ENCODE measurements at places on chromosomes 1 and 21.

GRCh38 chr1:178648151-178648550, 76.9 kb upstream of the RALGPS2 start:
- DNase-seq, result no peak

- DNase-seq, result no peak
Observed at GRCh38 chr1:228900886-228901392, 165.7 kb downstream of the RHOU start.

DNA sequence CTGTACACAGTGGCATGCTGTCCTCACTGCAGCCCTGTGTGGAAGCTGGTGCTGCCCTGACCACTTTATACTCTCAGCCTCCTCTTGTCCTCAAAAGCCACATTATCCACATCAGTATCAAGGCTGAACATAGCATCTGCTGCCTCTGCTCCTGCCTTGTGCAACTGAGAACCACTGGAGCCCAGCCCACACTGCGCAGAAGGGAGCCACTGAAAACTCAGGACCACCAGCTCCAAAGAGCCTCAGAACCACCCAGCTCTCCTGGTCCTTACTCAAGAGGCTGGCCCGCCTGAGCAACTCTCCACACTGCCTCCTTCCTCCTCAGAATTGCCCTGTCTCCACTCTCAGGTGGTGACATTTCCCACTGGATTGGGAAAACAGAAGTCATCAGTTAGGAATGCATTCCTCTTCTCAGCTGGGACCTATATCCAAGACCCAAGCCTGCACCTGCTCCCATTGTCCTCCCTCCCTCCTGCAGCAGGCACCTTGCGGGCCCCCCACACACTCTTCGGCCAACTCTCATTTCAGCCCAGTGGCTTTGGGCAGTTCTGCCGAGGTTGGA, 7.0 kb upstream of the KISS1 start:
- DNase-seq, result no peak

DNA sequence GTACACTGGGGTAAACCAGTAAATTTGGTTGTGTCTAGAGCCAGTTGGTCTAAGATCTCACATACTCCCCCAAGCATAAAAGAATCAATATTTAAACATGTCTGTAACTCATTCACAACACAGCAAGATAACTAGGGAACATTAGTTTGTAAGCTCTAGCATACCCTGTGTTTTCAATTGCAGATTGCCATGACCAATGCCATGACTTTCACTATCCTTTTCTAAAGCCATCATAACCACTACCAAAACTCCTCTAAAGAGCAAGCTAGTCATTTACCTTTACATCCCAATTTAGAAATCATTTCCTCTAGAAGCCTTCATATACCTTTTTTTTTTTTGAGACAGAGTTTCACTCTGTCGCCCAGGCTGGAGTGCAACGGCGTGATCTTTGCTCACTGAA, 56.5 kb upstream of the PLA2G4A start:
- DNase-seq, result no peak

GRCh38 chr1:24873148-24873547, 56.9 kb downstream of the RUNX3 start:
- DNase-seq, result no peak

GRCh38 chr21:17578162-17578561, 34.5 kb downstream of the BTG3 start:
- no peak for DNase-seq

DNA sequence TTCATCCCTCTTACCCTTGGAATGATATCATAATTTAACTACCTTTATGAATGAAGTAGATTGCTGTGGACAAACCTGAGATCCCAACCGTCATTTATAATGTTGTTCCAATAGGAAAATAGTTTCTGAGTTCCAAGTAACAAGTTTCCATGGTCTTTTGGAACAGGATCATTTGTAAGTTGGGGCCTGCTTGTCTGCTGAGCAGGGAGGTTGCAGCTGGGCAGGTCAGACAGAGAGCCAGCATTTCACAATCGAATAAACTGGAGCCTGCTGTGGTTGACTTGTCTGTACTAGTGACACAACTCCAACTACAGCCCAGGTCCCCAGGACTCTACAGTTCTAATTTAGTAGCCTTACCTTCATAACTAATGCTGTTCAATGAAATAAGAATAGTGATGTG, 18.6 kb upstream of the RALGPS2 start:
- no peak for DNase-seq

DNA sequence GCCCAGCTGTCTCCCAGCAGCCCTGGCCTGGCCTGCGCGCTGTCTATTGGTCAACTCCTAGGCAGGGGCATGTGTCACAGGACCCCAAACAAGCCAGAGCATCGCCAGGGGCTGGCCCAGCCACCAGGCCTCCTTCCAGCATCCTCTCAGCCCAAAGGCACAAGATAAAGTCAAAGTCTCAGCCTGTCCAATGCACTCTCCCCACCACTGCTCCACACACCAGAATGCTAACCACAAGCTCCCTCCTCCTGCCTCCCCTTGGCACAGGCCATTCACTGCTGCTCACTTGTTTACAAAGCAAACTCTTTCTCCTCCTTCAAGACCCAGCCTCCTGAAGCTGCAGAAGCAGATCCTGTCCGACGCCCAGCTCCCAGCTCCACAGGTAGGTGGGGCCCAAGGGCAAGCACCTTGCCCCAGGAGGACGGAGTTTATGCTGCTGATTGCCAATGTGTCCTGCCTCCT, 133.4 kb downstream of the DMRTB1 start:
- no peak for DNase-seq

DNA sequence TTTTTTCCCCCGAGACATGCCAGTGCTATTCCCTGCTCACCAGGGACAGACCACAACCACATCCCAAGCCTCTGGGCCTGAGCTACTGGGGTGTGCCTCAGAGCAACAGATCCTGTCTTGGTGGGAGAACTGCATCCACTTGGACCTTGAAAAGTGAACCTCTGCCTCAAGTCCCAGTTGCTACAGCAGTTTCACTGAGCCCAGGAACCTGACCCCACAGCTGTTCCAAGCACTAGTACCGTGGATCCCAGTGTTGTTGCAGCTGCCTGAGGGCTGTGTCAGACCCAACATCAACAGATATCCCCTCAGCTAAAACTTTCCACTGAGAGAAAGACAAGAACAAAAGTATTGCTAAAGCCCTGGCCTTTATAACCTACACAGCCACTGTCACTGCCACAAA, 373.0 kb downstream of the PLPP3 start:
- DNase-seq, result no peak

GRCh38 chr1:1162597-1163537, 10.8 kb upstream of the TTLL10 start:
- peak; percentile 89 for DNase-seq

DNA sequence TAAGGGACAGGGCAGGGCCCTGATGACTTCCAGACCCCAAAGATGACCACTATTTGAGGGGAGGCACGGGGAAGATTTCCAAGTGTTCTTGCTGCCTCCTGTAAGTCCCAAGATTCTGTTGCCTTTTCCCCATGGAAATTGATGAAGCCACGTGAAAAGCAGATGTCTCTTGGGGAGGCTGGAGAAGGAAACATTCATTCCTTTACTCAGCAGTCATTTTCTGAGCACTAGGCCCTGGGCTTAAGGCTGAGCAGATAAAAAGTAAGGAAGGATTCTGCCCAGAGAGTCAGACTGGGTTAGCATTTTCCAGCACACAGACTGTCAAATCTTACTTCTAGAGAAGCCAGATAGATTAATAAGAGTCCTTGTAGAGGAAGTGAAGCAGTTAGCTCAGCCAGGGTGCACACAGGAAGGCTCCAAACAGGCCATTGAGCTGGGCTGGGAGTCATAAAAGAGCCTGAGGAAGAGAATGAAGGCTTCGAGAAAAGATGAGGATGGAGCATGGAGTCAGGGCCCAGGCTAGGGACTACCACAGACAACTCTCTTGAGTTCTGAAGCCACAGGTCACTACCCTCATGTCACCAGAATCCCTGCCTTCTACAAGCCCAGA, 10.1 kb downstream of the EXTL1 start:
- DNase-seq, result no peak

- DNase-seq, result no peak
Observed at GRCh38 chr1:109467301-109467777, 993 bp downstream of the SYPL2 start.

DNA sequence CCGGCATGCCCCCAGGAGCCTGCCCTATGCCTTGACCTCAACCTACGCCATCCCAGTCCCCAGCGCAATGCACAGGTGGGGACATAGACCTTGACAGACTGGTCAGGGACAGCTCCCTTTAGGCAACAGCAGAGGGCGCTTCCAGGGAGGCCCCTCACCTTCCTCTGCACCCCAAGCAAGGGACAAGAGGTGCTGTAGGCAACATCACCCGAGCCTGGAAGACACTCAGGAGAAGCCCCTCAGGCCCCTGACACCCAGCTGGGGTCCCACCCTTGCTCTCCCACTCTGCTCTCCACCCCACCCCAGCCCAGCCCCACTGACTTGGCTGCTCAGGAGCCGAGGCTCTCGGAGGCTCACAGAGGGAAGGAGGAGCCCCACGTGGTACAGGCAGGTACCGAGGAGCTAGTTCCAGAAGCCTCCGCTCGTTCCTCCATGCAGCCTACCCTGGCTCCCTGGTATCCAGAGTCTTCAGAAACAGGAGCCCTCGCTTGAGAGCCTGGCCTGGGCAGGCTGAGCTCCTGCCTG, 2.4 kb upstream of the WNT3A start:
- DNase-seq, result no peak

- no peak for DNase-seq
Observed at GRCh38 chr1:17404034-17404684, 32.2 kb downstream of the PADI6 start.

DNA sequence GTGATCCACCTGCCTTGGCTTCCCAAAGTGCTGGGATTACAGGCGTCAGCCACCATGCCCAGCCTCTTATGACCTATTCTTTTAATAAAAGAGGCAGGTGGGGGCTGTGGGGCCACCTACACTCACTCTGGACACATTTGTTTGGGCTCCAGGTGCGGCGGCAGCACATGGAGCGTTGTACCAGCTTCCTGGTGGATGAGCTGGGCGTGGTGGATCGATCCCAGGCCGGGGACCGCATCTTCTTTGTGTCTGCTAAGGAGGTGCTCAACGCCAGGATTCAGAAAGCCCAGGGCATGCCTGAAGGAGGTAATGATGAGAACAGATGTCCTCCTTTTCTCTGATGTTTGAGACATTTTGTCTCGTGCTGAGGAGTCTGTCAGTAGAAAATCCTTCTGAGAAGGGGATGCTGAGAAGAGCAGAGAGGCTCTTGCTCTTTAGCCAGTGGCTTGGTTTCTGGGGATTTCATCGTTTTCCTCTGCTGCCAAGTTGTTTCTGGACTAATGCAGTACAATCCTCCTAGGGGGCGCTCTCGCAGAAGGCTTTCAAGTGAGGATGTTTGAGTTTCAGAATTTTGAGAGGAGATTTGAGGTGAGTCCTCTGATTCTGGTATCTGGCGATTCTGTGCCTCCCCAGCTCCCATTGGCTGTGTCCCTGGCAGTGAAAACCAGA, 17.9 kb upstream of the MIIP start:
- DNase-seq, result no peak

GRCh38 chr1:213925531-213926182, 62.1 kb upstream of the PROX1 start:
- DNase-seq, result no peak

DNA sequence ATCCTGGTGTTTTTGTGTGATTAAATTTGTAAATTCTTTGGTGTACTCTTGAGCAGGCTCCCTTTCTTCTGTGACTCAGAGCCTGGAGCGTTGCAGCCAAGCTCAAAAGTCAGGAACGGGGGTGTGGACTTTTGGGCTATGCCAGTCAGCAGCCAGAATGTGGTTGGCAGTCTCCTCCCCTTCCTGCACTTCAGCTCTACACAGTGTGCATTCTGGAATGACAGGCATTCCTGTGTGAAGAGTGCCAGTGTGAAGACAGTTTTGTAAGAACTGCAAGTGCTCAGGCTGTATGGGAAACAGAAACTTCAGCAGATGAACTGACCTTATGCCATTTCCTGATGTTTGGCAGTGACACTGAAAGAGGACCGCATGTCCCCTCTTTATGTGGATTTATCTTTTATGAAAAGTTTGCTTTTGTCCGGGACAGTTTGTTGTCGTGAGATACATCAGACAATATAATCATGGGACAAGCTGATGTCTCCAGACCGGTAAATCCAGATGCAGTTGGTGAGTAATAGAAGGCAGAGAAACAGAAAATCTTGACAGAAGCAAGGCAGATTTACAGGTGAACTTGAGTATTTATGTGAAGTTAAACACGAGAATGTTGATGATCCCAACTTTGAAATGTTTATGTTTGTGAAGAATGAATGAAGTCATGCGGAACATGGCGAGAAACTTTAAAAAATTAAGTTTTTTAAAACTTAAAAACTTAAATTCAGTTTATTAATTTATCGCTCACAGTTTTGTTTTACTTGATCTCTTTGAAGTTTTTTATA, 67.7 kb upstream of the RCC1 start:
- DNase-seq, result peak; percentile 84

DNA sequence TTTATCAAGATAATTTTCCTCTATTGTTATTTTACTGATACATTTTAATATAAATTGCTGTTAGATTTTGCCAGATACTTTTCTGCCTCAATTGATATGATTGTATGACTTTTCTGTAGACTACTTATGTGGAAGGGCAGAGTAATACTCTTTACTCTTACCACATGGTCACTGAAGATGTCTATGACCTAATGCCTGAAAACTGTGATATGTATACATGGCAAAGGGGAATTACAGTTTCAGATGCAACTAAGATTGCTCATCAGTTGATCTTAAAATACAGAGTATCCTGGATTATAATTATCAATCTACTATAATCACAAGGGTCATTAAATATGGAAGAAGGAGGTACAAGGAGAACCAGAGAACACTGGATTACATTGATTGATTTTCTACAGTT, 1528.0 kb downstream of the BRINP3 start:
- DNase-seq, result no peak

- no peak for DNase-seq
Observed at GRCh38 chr1:60227601-60228000, 154.0 kb upstream of the C1orf87 start.

DNA sequence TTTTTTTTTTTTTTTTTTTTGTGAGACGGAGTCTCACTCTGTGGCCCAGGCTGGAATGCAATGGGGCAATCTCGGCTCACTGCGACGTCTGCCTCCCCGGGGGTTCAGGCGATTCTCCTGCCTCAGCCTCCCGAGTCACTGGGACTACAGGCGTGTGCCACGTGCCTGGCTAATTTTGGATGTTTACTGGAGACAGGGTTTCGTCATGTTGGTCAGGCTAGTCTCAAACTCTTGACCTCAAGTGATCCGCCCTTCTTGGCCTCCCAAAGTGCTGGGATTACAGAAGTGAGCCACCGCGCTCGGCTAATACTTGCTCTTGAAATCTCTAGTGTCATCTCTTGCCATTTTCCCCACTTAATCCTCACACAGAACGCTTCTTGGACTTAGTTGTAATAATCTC, 1.1 kb upstream of the SYCP1 start:
- no peak for DNase-seq

DNA sequence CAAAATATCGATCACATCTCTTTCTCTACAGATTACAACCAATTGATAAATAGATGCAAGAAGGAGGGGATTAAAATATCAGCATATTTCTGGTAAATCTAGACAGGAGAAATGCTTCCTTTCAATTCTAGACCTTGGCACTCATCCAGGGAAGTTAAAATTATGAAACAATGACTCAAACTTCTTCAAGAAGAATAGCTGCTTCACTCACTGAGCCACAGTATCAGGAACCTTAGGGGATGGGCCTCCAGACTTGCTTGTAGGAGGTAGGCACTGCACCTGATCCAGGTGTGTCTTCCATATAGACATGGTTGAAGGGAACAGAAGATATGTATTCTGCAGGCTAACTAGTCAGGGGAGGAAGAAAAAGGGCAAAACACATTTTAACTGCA, 9.8 kb downstream of the SLAMF7 start:
- no peak for DNase-seq

Measured in ureter (tissue), 1 donor.